ENCODE measurements at places on chromosomes 4 and X. TPM values are rescaled to one million over a fixed set of nuclear protein-coding genes. Genes with fewer than 3 reads are reported as not detected.

DNA sequence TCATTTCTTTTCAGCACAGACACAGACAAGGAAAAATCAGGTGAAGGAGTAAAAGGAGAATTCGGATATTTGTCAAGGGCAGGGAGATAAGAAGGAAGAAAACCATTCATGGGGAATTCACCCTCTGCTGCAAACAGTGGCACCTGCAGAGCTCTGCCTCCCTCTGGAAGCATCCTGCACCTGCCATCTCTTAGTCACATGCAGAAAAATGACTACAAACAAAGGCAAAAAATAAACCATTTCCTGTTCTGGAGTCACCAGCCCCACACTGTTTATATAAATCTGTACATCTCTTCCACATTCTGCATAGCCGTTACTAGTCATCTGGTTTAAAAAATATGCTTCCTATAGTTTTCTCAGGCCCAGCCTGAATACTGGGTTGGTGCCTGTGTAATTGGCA lies 205.3 kb downstream of the ARAP2 start:
- no peak for DNase-seq

DNA sequence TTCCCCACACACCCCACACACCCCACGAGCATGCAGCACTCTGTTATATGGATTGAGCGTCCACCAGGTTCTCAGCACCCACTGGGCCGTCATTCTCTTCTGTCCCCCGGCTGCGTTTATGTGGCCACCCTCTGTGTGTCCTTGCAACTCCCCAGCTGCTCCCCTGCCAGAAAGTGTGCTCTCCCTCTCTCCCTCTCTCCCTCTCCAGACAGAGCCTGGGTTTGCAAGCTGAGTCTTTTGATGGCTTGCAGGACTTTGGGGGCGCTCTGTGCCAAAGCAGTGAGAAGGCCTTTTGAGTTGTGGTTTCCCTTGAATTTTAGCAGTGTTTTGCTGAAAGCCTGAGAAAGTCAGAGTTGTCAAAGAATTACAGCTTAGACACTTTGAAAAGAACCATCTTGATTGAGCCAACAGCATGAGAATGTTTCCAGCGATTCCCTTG lies 173.5 kb downstream of the DCLK2 start:
- DNase-seq = peak; percentile 48

- DNase-seq = no peak
Measured at GRCh38 chr4:33272722-33273121, 2552.6 kb downstream of the PCDH7 start.

GRCh38 chrX:151363316-151363715 lies 33.7 kb upstream of the VMA21 start:
- no peak for DNase-seq

GRCh38 chr4:165553221-165553810 lies 174.5 kb downstream of the CPE start:
- DNase-seq = no peak

GRCh38 chr4:78218260-78218659 lies 161.1 kb downstream of the FRAS1 start:
- DNase-seq = no peak

GRCh38 chrX:9586992-9587392 lies 122.1 kb downstream of the TBL1X start:
- DNase-seq = peak; percentile 70

- no peak for DNase-seq
Measured at GRCh38 chr4:34182306-34182705, 2062.0 kb downstream of the ARAP2 start.

ALAS2 gene
- total RNA-seq = not detected
